Neural progenitor cell (in vitro differentiated cells): ENCODE measurements at places on chromosomes 4 and X.
A peak's percentile ranks its signal among the peaks of the same experiment; 100 is the strongest.

- no peak for DNase-seq
Measured at GRCh38 chrX:72604705-72605104, 32.1 kb upstream of the HDAC8 start.

GRCh38 chr4:166012129-166013030 lies 139.3 kb downstream of the TLL1 start:
- no peak for DNase-seq

GRCh38 chrX:139762400-139763183 lies 54.6 kb upstream of the MCF2 start:
- no peak for DNase-seq

- no peak for DNase-seq
Measured at GRCh38 chrX:44974451-44974850, 101.5 kb downstream of the KDM6A start.

- DNase-seq: no peak
Measured at GRCh38 chrX:63812823-63813222, 27.8 kb upstream of the ARHGEF9 start.

DNA sequence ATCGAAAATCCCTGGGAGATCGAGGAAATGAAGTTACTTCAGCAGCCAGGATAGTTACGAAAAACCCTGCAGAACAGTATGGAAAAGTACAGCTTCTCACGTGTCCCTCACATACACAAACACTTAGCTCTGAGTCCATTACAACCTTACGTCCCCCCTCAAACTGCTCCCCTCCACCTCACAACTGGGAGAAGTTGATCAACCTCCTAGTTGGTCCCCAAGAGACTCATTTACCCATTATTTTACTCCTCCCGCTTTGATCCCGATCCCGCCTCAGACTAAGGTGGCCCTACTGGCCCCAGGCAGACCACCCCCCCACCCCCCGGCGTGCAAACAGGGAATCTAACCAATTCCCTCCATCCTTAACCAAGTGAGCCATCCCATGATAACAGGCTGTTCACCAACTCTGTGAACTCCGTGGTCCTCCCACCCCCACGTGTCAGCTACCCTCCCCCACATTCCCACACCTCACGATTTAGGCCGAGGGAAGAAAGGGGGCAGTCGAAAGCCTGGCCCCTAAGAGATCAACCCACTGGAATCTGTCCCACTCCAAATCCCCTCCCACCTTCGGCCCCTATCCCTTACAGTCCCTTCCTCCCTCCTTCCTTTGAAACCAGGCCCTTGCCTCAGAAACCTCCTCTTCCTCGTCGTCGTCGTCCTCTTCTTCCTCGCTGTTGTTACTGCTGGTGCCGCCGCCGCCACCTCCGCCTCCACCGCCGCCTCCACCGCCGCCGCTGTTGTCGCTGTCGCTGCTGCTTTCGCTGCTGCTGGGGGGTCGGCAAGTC lies 755 bp downstream of the ANKRD17 start:
- no peak for DNase-seq

GRCh38 chr4:38140643-38141203 lies 180.5 kb downstream of the PTTG2 start:
- no peak for DNase-seq

GRCh38 chr4:5693871-5694270 lies 14.5 kb downstream of the EVC2 start:
- DNase-seq: no peak

DNA sequence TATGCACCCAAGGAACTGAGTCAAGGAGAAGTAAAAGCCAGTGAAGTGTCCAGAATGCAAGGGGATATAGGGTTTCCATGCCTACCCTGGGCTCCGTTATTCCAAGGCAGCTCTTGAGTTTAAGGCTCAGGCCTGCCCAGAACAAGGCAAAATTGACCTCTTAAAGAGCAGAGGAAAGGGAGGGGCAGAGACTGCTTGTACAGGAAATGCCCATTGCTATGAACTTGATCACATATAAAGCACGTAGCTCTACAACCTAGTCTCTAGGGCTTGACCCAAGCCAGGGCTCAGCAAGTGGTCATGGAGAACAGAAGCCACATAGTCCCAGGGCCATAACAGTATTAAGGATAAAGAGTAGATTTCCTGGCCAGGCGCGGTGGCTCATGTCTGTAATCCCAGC lies 58.2 kb upstream of the MSN start:
- no peak for DNase-seq

- DNase-seq: no peak
Measured at GRCh38 chr4:180456928-180457327, 1786.3 kb upstream of the TENM3 start.

GRCh38 chr4:48375651-48376304 lies 34.4 kb downstream of the SLAIN2 start:
- no peak for DNase-seq

DNA sequence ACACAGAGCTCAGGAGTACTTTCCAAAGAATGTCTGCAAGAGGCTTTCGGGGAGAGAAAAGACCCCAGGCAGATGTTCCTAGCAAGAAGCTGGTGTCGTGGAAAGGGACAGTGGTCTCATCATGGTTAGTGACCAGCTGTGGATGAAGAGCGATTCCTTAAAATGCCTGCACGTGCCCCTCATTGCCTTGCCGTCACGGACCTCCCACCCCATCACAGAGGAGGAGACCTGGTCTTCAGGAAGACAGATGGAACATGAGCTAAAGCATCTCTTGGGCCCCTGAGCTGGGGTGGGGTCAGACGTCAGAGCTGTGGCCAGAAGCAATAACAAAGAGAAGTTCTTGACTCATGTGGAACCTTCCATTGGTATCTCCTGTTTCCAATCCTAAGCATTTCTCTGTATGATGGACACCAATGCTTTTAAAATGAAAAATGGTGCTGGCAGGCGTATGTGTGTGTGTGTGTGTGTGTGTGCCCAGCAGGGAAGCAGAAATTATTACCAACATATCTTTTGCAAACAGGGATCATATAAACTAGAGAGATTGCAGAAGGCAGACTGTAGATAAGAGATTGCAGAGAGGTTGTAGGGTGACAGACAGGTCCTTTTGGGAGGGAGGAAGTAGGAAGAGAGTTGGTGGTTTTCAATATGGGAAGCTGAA lies 25.2 kb upstream of the ASMTL start:
- no peak for DNase-seq

GRCh38 chr4:183765251-183765911 lies 106.3 kb downstream of the TRAPPC11 start:
- peak; percentile 21 for DNase-seq

DNA sequence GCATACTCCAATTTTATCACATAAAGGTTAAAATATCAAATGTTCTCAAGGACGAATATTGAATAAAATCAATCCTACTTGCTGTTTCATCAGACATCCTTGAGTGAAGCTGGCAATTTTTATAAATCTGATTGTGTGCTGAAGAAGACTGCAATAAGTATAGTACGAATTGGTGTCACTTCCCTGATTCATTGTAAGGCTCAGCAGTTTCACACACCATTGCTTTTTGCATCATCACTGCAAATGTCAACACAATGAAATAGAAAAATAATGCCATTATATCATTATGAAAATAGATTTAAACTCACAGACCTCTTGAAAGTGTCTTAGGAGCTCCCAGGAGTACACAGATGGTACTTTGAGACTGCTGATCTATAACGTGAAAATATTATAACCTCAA lies 172.5 kb downstream of the ANKRD50 start:
- no peak for DNase-seq

GRCh38 chr4:118850488-118851173 lies 14.7 kb upstream of the SEC24D start:
- DNase-seq: no peak

DNA sequence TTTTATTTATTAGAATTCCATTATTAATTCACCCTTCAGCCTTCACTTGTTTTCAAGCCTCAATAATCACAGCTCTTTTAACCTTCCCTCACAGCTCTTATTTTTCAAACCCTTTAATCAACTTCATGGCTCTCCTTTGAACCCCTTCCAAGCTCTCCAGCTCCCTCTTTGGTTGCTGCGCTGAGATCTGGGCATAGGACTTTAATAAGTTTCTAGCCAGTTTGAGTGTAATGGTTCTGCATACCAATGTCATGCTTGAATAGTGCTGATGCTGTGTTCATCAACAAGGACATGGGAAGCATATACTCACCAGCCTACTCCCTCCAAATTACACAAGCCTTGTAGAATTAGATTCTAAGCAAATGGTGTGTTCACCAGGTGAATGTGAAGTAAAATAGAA lies 3.5 kb upstream of the RNF212 start:
- DNase-seq: no peak

GRCh38 chr4:177509226-177509745 lies 67.0 kb upstream of the AGA start:
- DNase-seq: no peak

GRCh38 chr4:139525414-139525813 lies 30.6 kb downstream of the SETD7 start:
- no peak for DNase-seq

GRCh38 chr4:98433691-98434090 lies 172.5 kb downstream of the RAP1GDS1 start:
- no peak for DNase-seq

- DNase-seq: no peak
Measured at GRCh38 chr4:99458911-99459447, 23.8 kb upstream of the ADH7 start.

DNA sequence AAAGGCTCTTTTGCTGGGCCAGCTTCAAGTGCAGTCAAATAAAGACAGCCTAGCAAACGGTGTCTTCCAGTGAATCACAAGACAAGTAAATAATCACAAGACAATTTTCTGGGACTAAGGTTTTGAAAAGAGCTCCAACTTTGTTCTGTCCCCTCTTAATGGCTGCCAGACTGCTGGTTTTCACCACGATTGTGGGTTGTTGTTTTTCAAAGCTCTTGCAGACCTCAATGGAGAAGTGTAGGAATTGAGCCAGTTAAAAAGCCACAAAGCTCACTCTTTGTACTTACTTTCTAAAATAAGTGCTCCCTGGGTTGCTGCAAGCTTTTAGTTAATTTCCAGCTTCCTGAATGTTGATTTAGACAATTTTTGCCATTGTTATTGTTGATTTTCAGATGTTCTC lies 405.8 kb upstream of the HTR2C start:
- DNase-seq: no peak

GRCh38 chr4:1233641-1234308 lies 15.2 kb downstream of the CTBP1 start:
- DNase-seq: no peak

DNA sequence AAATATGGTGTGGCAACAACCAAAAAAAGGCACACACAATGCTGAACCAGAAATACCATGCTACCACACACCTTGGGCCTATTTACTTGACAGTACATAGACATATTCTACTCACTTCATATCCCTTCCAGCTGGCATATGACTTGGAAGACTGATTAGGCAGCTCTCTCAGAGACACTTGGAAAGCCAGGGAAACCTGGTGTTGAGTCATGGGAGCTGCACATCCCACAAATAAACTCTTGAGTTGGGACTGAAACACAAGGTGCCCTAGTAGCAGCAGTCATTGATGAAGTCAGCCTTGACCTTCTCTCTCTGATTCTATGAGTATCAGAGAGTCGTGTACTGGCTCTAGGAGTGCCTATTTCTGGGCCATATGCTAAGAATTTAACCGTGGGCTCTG lies 776.6 kb upstream of the LCORL start:
- DNase-seq: no peak

GRCh38 chr4:189032606-189033338 lies 893.5 kb downstream of the TRIML1 start:
- DNase-seq: no peak

GRCh38 chr4:71270901-71271300 lies 67.9 kb upstream of the SLC4A4 start:
- peak; percentile 36 for DNase-seq

- DNase-seq: no peak
Measured at GRCh38 chr4:109495514-109495913, 61.9 kb downstream of the SEC24B start.

DNA sequence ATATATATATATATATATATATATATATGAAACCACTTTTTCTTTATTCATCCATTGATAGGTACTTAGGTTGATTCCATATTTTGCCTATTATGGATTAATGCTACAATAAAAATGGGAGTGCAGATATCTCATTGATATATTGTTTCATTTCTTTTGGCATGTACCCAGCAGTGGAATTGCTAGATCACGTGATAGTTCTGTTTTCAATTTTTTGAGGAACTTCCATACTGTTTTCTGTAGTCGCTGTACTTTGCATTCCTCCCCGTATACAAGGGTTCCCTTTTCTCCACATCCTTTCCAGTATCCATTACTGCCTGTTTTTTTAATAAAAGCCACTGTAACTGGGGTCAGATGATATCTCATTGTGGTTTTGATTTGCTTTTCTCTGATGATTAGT lies 124.6 kb downstream of the GABRB1 start:
- DNase-seq: no peak

- no peak for DNase-seq
Measured at GRCh38 chrX:97400492-97400891, 516.8 kb downstream of the RPA4 start.

DNA sequence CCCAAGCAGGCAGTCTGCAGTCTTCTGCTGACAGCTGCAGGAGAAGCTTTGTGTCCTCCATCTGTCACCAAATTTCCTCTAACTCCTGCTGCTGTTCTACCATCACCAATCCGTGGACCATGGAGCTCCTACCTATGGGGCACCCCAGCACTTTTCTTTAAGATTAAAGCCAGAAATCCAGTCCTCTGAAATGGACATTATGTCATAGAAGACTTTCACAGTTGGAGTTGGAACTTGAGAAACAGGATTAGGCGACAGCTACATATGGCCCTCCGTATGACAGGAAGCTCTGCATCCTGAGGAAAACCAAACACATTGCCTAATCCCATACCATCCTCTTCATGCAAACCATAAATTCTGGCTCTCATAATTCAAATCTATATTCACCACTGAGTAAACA lies 470.6 kb upstream of the GALNTL6 start:
- DNase-seq: no peak

GRCh38 chrX:63475200-63475599 lies 124.1 kb upstream of the SPIN4 start:
- DNase-seq: peak; percentile 3

- DNase-seq: no peak
Measured at GRCh38 chr4:145626623-145626982, 7.4 kb downstream of the MMAA start.

GRCh38 chr4:78024085-78024484 lies 33.0 kb upstream of the FRAS1 start:
- DNase-seq: no peak

GRCh38 chrX:110310896-110311295 lies 7.0 kb downstream of the AMMECR1 start:
- no peak for DNase-seq

GRCh38 chrX:19332983-19333382 lies 10.7 kb upstream of the PDHA1 start:
- DNase-seq: no peak

DNA sequence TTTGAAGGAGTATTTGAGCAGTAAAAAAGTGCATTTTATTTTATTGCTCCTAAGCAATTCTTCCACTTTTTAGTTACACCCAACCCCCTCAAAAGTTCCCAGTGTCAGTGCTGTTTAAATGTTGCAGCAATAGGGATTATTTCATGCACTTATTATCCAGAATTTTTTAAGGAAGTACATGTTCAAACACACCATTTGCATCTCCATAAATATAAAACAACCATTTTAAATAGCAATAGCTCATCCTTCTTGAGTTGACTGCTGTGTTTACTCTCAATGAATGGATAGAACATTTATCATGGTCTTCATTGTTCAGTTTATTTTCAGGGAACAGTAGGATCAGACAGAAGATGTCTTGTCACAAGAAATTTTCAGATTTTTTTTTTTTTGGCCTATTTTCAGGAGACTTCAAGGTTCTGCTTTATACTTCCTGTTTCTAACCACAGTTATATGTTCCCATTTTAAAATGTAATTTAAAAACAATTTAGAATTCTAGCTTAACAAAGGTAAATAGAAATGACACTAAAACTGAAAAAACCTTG lies 171.9 kb downstream of the TMA16 start:
- no peak for DNase-seq

- no peak for DNase-seq
Measured at GRCh38 chrX:136598631-136599030, 49.3 kb upstream of the CD40LG start.
